NCI-H526 treated with DMSO at 0.1 percent for 48 hours (cell line): ENCODE measurements at places on chromosomes 1 and 21.

DNA sequence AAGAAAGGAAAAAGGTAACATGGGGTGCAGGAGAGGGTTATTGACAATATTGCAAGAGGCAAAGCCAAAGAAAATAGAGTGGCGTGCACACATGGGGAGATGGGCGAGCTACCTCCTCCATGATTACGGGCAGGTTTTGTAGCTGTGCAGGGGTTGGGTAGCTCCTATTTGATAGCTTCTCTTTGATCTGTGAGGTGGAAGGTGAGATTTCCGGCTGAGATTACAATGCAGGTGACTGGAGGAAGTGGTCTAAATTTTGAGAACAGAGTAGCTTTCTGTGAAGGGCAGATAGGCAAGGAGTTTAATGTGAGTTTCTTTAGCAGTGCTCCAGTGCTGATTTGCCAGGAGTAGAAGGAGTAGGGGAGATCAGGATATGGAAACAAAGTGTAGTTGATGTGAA, 263.4 kb downstream of the PLA2G4A start:
- DNase-seq = no peak

DNA sequence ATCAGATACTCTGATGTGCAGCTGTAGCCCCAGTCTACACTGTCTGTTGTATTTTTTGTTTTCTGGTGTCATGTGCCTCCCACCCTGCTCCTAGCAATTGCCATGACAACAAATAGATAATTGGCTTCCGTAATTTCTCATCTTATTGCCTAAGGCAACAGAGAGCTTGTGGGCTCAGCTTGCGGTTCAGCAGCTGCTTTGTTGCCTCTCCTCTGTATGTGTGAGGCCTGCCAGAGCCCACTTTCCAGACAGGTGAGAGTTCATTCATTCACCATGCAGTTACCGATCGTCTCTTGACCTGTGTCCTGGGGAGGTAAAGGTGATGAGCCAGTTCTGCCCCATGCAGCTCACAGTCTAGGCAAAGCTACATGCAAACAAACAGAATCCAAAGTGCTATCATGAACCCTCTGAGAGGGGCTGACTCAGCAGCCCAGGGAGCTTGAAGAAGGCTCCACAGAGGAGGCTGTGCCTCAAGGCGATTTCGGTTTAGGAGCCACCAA, 11.9 kb downstream of the LGALS8 start:
- DNase-seq = no peak

GRCh38 chr1:101377084-101377835, 140.4 kb downstream of the S1PR1 start:
- DNase-seq = no peak

- no peak for DNase-seq
These were observed 24.1 kb downstream of the CHI3L2 start for GRCh38 chr1:111251570-111251969.

- DNase-seq = no peak
These were observed 269.7 kb downstream of the PTBP2 start for GRCh38 chr1:96991261-96991660.

GRCh38 chr1:221912230-221912629, 170.3 kb upstream of the DUSP10 start:
- DNase-seq = no peak

GRCh38 chr1:200042552-200043335, 15.2 kb downstream of the NR5A2 start:
- no peak for DNase-seq

GRCh38 chr1:172162236-172162635, 258.2 kb upstream of the C1orf105 start:
- DNase-seq = no peak

- no peak for DNase-seq
These were observed 23.8 kb downstream of the SIM2 start for GRCh38 chr21:36722370-36723368.

- no peak for DNase-seq
These were observed 71.5 kb downstream of the MIS18A start for GRCh38 chr21:32207406-32207716.

DNA sequence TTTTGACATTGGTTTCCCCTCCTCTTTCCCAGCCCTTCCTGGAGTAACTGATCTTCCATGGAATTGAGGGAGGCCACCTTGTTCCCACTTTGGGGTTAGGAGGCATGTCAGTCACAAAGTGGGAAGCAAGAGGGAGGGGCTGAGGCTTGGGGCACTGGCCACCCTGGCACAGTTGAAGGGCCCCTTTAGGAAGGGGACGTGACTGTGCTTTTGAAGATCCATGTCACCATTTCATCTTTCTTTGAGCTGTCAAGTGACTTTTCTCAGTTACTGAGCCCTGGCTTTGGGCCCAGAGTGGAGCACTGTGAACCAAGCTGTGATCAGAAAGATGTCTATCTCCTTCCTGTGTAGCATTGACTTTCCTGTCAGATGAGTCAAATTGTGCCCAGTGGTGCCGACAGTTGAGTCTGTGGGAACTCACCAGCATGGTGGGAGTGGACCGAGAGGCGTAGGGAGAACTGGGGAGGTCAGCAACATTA, 38.5 kb upstream of the TDRD10 start:
- no peak for DNase-seq

GRCh38 chr1:44531785-44532566, 126.9 kb downstream of the RNF220 start:
- no peak for DNase-seq

DNA sequence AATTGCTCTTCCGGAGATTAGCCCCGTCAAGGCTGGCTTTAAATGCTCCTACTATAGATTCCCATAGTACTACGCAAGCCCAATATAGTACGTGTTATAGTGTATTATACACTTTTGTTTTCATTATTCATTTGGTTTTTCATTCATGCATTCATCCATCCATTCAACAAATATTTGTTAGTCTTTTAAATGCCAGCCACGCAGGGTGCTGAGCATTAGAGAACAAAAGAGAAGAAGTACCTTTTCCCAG, 513 bp upstream of the RAB3GAP2 start:
- no peak for DNase-seq

- DNase-seq = no peak
These were observed 14.0 kb downstream of the IFI16 start for GRCh38 chr1:159023723-159024122.

GRCh38 chr21:41868062-41868710, 11.0 kb downstream of the PRDM15 start:
- peak; percentile 13 for DNase-seq

DNA sequence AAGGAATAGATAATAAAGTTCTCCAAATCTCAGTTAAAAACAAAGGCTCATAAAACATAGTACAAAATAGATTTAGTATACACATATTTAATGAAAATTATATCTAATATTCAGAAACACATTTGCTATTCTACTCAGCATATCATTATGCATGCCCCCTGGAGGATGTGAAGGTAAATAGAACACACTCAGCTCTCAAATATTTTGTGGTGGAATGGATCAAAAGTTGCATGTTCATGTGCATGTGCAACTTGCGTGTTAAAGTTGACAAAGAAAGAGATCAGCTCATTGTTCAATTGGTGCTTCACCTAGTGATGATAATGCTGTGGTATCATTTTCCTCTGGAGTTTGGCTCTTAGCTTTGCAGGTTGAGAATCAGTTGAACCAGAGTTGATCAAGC, 4.9 kb upstream of the ZNF644 start:
- DNase-seq = no peak

- no peak for DNase-seq
These were observed 78.9 kb upstream of the DMRTA2 start for GRCh38 chr1:50502147-50502546.

DNA sequence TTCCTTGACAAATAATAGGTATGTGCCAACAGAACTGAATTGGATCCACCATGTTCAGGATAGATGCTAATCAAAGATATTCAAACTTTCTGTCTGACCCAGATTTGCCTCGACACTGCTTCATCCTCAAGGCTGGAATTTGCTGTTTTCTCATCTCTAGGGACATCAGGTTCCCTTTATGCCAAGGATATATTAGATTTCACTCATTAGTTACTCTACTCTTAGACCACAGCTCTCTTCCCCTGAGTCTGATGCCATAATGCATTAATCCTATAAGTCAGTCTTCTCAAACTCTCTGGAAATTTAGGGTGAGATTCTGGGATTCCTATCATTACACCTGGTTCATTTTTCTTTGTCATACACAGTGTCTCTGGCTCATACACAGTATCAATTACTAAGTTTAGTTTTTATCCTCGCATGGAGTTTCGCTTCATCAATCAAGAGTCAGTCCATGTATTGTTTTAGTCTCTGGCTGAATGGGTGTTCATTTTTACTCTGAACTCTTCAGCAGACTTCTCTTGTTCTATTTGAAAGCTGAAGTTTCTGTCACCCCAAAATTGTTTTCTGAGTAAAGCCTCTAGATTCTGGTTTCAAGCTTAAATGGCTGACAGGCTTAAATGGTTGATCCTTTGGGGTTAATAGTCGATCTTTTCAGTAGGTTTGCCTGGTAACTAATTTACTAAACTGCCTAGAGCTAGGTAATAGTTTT, 9.3 kb upstream of the DCAF6 start:
- DNase-seq = peak; percentile 73

GRCh38 chr1:46488343-46489168, 1.1 kb upstream of the DMBX1 start:
- DNase-seq = peak; percentile 29

DNA sequence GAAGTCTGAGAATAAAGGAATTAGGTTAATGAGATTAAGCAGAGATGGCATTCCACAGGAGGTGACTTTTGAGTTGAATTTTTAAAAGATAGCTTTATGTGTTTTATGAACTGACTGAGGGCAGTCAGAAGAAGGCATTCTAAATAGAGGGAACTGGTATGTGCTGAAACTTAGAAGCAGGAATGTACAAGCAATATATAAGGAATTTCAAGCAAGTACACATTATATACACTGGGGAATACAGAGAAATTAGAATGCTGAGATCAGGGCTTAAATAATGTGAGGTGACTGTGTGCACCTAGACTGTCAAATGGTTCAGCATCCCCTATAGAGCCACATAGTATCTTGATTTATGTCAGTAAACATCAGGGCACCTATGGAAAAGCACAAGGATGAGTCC, 19.3 kb downstream of the WNT2B start:
- no peak for DNase-seq

GRCh38 chr1:101428562-101428961, 191.7 kb downstream of the S1PR1 start:
- no peak for DNase-seq

GRCh38 chr1:19454265-19455146, 30.8 kb downstream of the CAPZB start:
- DNase-seq = no peak

GRCh38 chr21:15850645-15851044, 120.9 kb downstream of the USP25 start:
- no peak for DNase-seq

GRCh38 chr1:107593501-107594209, 371.3 kb downstream of the VAV3 start:
- no peak for DNase-seq

- no peak for DNase-seq
These were observed 130.6 kb downstream of the SNX7 start for GRCh38 chr1:98792123-98792522.

DNA sequence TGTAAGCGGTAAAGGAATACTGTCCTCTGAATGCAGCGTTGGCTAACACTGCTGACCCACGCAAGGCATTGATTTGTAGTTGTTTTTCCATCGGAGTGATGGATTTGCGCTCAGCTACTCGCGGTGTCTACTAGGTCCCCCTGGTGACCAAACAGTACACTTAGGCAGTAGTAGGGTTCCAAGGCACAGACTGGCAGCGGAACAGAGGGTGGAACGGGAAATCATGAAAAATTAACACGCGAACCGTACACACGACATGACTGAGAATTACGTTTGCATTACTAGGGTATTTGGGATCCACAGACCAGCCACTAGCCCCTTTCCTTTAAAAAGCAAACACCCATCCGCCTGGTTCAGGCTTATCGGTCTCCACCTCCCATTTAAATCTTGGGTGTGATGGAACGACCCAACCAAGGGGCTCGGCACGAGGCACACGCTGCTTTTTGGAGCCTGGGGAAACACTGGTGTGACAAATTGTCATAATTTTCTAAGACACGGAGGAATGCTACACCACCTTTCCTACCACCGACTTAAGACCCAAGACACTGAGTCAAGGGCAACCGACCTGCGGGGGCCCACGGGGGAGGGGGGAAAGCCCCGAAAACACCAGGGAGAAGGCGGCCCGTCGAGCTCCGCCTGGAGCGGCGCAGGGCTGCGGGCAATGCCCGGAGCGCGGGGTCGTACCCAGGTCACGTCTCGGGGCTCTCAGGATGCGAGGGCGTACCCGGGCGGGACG, 699 bp downstream of the DIPK1A start:
- peak; percentile 65 for DNase-seq

GRCh38 chr1:172991674-172992400, 58.9 kb downstream of the TNFSF18 start:
- DNase-seq = no peak

DNA sequence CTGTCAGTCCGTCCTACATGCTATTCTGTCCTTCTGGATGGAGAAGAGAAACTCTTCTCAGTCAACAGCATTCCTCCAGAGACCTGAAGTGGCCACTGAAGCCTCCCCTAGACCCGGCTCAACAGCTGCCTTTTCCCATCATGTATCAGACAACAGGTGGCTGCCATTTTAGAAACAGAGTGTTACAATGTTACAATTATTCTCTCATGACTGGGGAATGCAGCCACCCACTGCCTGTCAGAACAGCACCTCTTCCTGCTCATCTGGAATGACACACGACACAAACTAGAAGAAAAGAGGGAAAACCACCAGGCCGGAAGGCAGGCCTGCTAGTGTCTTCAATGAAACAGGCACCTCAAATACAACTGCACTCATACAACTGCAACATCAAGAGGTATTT, 105.3 kb downstream of the PGBD5 start:
- no peak for DNase-seq

DNA sequence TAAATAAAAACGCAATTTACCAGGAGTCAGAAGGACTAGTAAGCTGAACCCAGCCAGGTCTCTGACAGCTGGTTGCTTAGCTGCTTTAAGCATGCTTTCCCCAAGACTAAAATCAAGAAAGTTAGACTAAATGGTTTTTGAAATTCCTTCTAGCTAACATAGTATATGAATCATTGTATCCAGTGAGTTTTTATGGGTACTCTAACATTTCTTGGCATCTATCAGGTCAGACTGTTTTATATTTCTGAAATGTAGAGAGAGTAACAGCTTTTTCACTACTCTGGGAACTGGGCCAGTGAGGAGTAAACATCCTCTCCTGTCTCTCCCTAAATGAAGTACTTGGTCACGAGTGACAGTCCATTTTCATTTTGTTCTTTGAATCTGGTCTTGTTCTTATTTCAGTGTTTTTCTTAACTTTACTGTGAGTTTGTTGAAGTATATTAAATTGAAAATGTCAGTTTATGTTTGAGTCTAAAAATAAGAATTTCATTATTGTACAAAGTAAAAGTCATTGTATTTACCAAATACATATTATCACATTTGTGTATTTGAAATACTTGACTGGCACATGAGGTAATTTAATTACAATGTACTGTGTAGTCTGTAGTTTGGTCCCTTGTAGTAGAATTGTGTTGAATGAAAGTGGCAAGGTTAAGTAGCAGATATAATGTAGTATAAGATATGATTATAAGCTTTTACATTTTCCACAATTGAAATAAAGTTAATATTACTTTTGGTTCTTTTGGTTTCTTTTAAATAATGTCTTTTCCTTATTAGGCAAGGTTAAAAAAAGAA, 47.6 kb downstream of the PKN2 start:
- DNase-seq = no peak

DNA sequence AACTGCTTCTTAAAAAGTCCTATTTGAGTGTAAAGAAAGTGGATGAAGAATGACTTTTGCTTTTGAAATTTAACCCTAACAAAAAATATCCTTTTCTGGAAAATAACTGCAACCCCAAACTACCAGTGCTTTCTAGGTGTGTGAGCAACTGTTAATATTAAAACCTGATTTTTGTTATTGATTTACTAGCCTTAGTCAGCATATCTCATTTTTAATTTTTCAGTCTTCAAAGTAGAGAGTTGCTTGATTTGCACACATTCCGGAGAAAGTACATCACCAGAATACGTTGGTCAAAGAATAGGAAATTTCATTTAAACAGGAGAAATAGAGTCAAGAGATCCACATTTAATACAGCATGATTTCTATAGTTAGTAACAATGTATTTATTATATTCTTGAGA, 141.8 kb upstream of the ADAMTS5 start:
- DNase-seq = no peak
